ENCODE measurements at places on chromosomes 11 and 22.

DNA sequence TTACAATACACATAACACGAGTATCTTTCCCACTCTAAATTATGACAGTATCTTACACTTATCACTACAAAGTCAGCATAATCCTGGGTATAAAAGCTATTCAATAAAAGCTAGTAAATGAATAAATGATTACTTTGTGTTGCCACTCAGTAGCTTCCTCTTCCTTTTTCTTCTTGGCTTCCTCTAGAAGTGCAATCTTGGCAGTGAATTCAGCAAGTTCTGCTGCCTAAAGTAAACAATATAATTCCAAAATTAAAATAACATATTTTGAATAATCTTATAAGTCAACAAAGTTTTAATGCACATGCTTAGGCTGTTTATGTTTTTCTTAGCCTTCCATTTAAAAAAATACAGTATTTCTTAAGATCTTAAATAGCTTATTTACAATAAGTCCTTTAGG, 60.4 kb downstream of the RDX start:
- DNase-seq, result no peak

- no peak for DNase-seq
These were observed 15.8 kb downstream of the KBTBD3 start for GRCh38 chr11:106061249-106061784.

- DNase-seq, result no peak
These were observed 39.3 kb downstream of the ALX4 start for GRCh38 chr11:44270403-44271273.

GRCh38 chr11:1257916-1258315, 35.0 kb downstream of the MUC5B start:
- no peak for DNase-seq

GRCh38 chr22:47692811-47693210, 930.4 kb downstream of the TBC1D22A start:
- DNase-seq, result no peak

GRCh38 chr11:96899971-96900370, 510.2 kb downstream of the JRKL start:
- DNase-seq, result no peak

- peak; percentile 21 for DNase-seq
These were observed at the start of gene RIC3 for GRCh38 chr11:8168485-8169257. RIC3 (minus strand) TSS chr11:8169025; CDS start chr11:8168989, 36 bp downstream.

GRCh38 chr11:69055598-69056516, 7.1 kb downstream of the TPCN2 start:
- DNase-seq, result no peak

- DNase-seq, result no peak
These were observed 17.5 kb upstream of the CAPRIN1 start for GRCh38 chr11:34034053-34034452.

DNA sequence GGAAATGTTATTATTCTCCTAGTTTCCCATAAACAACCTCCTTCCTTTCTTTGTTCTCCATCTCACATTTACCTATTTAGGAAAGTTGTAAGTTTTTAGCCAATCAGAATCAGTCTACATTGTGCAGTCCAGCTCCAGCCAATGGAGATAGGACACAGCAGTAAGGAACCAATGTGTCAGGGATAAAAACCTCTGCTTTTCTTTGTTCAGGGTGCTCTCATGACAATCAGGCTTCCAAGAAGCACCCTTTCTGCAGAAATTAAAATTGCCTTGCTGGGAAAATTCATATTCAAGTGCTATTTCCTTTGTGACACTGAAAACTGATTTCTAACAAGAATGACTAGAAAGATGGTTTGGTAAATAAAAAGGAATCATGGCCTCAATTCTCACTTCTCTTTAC, 14.6 kb downstream of the SCGB2A1 start:
- DNase-seq, result no peak

DNA sequence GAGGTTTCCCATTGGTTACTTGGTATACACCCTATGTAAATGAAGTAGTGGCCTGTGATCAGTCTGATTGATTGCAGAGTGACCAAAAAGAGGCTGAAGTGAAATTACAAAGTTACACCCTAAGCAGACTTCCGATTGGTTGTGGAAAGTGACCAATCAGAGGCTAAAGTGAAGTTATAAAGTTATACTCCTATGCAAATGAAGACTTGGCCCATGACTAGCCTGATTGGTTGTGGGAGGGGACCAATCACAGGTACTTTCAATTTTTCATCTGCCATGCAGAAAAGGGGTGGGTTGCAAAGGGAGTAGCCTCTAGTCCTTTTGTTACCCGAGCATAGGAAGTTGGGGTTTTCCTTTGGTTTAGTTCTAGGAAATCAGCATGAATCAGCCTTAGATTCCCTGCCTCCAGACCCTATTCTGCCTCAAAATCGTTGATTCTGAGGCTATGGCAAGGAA, 18.1 kb upstream of the CSTF3 start:
- no peak for DNase-seq

DNA sequence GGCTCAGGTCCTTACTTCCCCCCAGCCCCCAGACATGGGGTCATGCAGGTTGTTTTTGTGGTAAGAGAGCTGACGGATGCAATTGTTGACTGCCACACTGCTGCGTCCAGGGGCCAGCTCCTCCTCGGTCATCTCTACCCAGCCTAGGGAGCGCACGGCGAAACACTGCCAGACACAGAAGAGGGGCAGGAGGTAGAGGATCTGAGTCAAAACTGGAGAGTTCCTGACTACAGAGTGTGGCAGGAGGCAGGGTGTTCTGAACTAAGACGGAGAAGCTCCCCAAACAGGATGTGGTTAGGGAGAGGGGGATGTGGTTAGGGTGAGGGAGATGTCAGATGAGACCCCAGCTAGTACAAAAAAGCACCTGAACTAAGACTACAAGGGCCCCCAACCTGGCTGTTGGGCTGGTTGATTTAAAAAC, 12.3 kb downstream of the SMPD1 start:
- DNase-seq, result peak; percentile 33

DNA sequence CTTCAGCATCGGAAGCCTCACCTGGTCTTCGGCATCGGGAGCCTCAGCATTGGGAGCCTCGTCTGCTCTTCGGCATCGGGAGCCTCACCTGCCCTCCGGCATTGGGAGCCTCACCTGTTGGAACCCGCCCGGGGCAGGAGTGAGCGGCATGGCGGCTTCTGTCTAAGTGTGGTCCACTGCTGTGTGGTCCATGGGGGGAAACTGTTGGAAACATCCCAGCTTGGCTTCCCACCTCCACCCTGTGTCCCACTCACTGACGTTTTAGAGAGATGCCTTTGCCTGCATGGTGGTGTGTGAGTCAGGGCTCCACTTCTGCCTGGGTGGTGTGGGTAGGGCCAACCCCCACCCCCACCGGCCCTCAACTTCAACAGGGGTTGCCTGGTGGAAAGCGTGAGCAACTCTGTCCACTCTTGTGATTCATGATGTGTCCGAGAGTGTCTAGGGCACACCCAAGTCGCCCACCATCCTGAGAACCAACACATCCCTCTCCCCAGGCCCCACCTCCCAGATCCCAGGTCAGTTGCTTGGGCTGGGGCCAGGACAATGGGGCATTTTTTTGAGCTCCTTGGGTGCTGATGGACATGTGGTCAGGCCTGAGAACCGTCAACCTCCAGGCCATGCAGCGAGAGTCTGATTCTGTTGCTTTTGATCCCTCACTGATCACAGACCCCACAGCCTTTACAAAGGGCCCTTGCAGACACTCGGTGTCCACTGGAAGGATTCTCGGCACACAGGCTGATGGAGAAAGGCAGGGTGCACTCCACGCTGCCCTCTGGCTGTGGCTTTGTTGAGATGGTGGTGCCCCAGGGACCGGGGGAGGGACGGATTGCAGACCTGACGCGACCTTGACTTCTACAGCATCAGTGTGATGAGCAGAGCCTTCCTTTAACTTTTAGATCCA, 406.7 kb downstream of the TBC1D22A start:
- DNase-seq, result no peak

DNA sequence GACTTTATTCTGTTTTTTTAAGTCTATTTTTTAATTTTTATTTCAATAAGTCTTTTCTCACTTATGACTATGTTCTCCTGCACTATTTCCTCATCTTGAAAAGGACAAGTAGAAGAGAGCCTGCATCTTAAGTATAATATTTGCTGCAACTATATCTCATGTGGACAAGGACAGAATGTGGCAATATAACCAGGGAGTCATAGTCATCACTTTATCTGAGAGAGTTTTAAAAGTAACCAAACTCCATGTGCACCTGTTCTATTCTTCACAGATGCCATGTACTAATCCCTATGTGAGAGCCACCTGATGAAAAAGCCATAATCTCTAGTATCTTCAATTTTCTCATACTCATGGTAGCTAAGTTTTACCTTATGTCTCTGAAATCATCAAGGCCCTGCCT, 104.2 kb upstream of the SOX6 start:
- DNase-seq, result no peak

- no peak for DNase-seq
These were observed 17.3 kb upstream of the MRGPRF start for GRCh38 chr11:69030301-69030700.

- no peak for DNase-seq
These were observed 103.8 kb upstream of the BLID start for GRCh38 chr11:122219791-122220190.

- DNase-seq, result peak; percentile 67
These were observed 8.4 kb downstream of the FAM118A start for GRCh38 chr22:45318168-45318557.

DNA sequence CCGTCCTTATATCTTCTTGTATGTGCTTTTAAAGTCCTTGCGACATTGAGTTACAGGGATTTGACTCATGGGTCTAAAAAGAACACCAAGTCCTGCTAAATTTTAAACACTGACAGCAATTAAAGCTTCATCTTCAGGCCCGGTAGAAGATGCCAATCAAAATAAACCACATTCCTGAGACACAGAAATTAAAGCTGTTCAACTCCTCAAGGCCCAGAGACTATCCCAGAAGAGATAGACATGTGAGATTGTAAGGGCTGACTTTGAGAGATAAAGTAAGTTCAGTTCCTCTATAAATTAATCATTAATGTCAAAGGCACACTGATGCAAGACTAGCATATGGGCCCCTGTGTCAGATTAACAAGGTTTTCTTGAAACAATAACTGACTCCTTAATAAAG, 49.8 kb downstream of the OSBPL5 start:
- DNase-seq, result no peak

DNA sequence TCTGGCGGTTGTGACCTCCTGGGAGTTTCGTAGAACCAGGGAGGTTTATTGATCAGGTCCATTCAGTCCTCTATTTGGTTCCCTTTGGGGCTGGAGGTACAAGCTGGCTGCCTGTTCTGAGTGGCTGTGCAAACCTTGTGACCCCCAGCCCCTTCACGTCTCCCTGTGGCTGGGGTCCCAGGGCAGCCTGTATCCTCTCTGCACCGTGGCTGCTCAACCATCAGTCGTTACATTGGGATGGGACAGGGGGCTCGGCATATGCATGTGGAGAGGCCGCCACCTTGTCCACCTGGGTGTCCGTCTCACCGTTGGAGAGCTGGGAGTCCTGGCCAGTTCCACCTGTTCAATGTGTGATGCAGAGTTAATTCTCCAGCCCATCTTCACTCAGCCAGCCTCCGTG, 195.7 kb downstream of the TBC1D22A start:
- no peak for DNase-seq

DNA sequence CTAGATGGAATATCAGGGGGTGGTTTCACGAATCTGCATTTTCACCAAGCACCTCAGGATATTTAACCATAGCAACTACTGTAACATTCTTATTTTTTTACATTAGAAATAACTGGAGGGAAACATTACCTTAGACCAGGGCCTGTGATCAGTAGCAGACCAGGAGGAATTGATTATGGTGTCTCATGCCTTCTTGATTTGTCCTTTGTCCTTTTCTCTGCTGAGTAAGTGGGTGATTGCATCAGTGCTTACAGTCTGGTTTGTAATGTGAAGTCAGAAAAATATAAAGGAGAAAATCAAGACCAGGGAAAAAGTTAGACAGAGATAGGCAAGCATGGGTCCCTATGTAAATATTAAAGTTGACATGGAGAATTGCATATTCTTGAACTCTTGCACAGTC, 703.3 kb downstream of the NELL1 start:
- no peak for DNase-seq

- no peak for DNase-seq
These were observed 92.8 kb upstream of the SEPTIN5 start for GRCh38 chr22:19621373-19622060.

- no peak for DNase-seq
These were observed 81.4 kb downstream of the CDKN1C start for GRCh38 chr11:2804189-2804588.

GRCh38 chr11:112057170-112057569, 16.6 kb downstream of the PIH1D2 start:
- DNase-seq, result no peak

DNA sequence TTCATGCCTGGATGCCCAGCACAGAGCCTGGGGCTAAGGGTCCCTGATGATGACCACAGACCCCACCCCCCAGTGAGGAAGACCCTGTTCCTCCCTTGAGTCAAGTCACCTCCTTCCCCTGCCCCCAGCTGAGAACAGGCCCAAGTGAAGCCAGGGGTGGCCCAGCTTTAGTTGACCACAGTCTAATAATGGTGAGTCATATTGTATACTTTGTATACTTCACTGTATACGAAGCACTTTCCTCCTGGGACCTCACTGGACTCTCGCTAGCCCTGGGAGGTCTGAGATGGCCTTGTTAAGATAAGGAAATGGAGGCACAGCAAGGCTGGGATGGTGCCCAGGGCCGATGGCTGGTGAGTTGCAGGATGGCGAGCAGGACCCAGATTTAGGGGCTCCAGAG, 3.7 kb upstream of the FLRT1 start:
- no peak for DNase-seq

GRCh38 chr11:132595711-132596134, 936.6 kb downstream of the OPCML start:
- DNase-seq, result no peak

DNA sequence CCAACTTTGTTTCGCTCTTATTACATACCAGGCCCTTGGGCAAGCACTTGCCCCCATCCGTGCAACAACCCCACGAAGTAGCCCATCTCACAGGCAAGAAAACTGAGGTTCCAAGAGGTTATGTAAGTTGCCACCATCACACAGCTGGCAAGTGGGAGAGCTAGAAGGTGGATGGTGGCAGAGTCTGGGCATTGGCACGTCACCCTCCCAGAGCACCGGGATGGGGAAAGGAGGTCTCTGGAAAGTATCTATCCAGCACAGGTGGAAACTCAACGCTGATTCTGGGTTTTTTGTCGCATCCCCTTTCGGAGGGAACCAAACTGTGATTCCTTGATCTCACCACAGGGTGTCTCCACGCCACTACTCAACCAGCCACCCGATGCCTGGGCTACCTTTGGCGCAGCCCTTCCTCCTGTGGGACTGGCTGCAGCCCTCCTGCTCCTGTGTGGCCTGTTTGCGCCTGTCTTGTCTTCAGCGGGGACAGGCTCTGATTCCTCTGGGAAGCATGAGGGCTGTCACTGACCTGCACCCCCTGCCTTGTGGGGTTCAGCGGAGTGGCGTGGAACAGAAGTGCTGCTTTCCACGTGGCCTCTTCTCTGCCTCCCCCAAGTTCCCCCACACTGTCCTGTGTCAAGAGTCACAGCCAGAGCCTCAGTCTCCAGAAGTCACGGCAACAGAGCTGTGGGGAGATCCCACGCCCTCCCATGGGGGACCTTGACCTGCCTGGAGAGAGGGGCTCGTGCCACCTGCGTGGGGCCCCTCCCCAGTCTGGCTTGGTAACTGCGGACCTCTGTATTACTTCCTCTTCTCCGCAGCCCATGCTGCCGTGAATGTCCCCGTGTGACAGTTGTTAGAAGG, 34.4 kb upstream of the TRIM29 start:
- DNase-seq, result no peak

GRCh38 chr11:24886880-24887619, 390.2 kb downstream of the LUZP2 start:
- no peak for DNase-seq
